DMS79 treated with DMSO at 0.1 percent for 48 hours (cell line): ENCODE measurements at places on chromosomes 7 and 10.

DNA sequence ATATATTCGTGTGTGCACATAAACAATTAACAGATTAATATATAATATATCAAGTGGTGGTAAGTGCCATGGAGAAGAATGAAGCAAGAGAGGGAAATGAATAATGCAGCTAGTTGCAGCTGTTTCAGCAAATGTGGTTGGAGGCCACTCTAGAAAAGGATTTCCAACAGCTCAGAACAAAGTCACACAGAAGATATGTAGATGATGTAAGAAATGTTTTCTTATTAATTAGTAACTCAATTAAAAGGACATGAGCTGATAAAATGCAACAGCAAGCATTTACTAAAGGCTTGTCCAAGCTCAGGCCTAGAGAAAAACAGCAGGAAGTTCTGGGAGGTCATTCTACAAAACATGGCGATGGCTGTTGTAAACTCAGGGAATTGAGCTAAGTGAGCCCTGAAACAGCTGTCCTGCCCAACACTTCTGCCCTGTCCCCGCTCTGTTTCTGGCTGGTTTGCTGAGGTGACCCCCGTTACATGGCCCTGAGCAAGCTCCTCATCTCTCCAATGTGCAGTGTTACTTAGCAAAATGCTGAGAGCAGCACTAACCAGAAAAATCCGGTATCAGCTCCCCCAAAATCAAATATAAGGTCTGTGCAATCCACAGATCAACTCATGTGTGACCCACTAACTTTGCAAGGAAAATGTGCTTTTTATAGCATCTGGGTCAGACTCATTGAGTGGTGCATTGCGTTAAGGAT, 23.4 kb upstream of the C10orf67 start:
- DNase-seq: no peak

- no peak for DNase-seq
These were observed 306.3 kb downstream of the C7orf25 start for GRCh38 chr7:42605406-42606192.

GRCh38 chr7:150898475-150899011, 46.2 kb downstream of the AOC1 start:
- peak; percentile 70 for DNase-seq

DNA sequence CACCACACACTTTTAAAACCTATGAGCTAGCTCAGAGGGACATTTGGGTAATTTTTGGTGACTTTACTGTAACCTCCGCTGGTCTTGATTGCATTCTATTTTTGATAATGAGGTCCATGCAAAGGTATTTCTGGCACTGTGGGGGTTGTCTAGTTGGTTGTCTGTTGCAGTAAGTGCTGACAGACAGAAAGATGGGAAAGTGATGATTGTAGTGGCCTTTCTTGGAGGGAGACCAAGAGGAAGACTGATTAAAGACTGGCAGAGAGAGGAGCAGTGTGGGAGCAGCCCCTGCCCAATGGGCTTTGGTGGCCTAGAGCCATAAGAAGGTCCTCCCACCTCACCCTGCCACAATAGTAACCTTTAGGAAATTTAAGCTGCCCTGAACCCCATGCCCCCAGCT, 173.4 kb upstream of the CTBP2 start:
- no peak for DNase-seq

- no peak for DNase-seq
These were observed 47.0 kb downstream of the PTPRE start for GRCh38 chr10:127953876-127954275.

- no peak for DNase-seq
These were observed 305.4 kb upstream of the PODXL start for GRCh38 chr7:131861620-131862346.
